ENCODE measurements at places on chromosomes 3 and 15.

DNA sequence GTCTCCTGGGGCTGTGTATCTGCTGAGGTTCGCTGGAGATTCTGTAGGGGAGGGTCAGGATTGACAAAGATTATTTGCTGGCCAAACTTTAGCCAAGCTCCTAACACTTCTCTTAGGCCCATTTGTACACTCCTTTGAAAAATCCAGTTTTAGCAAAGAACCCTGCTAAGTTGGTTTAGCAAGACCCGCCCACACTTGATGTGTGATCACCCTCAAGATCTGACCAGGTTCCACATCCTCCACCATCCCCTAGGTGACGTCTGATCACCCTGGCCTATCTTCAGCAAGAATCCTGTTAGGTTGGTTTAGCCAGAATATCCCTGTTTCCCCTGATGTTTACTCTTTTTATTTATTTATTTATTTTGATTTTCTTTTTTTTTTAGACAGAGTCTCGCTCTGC lies 14.8 kb upstream of the SLC35G2 start:
- no peak for DNase-seq

DNA sequence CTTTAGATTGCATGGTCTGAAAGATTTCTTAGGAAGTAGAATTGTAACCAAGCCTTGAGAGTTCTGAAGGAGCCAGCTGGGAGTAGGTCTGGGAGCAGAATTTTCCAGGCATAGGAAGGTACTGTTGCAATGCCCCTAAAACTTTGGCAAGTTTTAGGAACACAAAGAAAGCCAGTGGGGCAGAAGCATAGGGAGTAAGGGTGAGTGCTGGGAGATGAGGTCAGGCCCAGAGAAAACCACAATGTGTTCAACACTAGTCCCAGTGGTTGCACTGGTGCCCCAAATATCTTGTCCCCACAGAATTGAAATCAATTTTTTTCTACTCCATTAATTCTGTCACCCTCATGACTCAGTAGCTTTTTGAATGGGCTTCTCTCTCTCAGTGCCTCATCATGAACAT lies 120.7 kb upstream of the GALNT15 start:
- DNase-seq = no peak

DNA sequence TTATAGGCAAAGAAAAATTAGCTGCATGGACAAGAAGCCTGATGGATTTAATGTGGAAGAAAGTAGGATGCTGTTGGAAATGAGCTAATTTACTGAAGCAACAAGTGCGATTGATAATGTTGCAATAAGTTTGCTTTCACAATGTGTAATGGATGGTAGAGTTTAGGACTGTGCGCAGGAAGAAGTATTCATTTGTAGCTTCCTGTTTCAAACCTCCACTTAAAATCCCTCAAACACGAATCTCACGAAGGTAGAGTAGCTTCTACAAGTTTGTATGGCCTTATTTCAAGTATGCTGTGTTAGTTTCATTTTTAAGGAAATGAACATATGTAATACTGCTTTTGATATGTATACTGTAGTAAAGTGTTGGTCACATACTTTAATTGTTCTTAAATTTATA lies 42.3 kb downstream of the KCNH8 start:
- DNase-seq = peak; percentile 31

GRCh38 chr3:148727231-148727630 lies 29.5 kb downstream of the AGTR1 start:
- no peak for DNase-seq

GRCh38 chr3:179880868-179881267 lies 155.9 kb downstream of the PEX5L start:
- DNase-seq = no peak

GRCh38 chr3:151443583-151443982 lies 17.3 kb downstream of the IGSF10 start:
- DNase-seq = no peak

DNA sequence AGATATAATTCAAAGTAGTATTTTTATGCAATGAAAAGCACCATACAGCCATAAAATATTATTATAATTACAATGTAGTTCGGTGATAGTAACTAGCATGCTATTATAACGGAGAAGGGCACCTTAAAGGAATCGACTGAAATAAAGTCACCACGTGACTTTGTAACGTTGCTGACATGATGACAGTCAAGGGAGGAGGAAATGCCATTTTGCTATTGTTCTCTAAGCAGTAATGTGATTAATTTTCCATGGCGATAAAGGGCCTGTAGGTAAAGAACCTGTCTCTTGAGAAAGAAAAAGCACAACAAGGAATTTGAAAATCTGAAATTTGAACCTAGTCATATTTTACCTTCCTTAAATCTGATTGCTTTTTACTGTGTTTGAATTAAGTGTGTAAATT lies 526.2 kb downstream of the ROBO2 start:
- no peak for DNase-seq
